ENCODE measurements at places on chromosomes 5 and 9.

DNA sequence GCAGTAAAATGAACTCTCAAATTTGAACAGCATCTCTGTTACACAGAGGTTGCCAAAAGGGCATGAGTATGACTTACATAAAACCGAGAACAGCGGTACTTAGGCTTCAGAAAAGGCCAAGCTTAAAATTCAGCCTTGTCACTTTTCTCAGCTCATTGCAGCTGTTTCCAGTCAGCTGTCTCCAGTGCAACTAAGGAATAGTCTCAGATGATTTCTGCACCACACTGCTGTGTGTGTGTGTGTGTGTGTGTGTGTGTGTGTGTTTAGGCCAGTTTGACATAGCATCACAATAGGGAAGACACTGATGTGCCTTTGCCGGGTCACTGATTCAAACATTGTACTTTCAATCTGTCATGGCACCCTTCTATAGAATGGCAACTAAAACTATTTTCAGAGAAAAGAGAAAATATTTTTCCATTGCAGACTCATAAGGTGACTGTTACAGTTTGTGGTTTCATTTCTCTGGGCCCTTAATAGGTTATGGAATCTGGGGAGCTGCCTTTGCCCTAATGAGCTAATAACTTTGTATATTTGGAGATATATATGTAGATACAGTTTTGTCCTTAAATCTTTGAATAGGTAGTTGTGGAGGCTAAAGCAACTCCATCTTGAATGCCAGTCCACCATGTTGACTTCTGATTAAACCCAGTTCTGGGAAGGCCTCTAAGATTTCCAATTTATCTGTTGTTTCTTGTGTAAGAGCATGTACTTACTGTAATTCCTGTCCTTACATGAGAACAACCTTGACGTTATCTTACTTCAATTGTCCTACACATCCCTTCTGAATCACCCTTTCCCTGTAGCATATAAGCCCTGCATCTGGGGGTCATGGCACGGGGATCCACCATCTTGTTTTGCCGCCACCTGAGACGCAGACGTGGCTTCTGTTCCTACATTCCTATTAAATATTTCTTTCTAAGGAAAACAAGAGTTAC lies 4.5 kb downstream of the LSM11 start:
- DNase-seq: no peak
- H3K27me3 ChIP-seq: no peaks in the 10 kb centered on the region
- H3K36me3 ChIP-seq: peaks cover 10% of the 10 kb centered on the region
- H3K27ac ChIP-seq: no peak overlapping the region
- no peak overlapping the region for H3K4me3 ChIP-seq

GRCh38 chr5:81965524-81965923 lies 6.3 kb upstream of the ATG10 start:
- no peaks in the 10 kb centered on the region for H3K27me3 ChIP-seq
- H3K36me3 ChIP-seq: no peaks in the 10 kb centered on the region
- H3K4me3 ChIP-seq: no peak overlapping the region
- no peak for DNase-seq
- H3K4me1 ChIP-seq: no peaks in the 10 kb centered on the region

DNA sequence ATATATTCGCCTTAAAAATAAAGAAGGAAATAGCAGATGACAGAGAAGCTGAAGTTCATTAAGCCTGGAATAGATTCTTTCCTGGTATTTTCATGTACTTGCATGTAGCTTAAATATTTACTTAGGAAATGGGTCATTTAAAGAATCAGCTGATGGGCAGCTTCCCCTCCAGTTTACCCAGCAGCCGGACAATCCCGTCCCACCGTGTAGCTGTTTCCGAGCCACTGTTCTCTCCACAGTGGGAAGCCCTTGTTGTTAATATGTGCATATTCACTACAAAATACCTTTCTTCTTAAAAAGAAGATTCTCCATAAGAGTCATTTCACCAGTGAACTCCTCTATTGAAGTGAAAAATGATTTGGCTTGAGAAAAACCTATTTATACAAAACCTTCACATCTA lies 187.0 kb downstream of the FANCC start:
- no peak overlapping the region for H3K4me3 ChIP-seq
- H3K36me3 ChIP-seq: no peaks in the 10 kb centered on the region
- no peak for DNase-seq
- peaks cover 4% of the 10 kb centered on the region for H3K4me1 ChIP-seq

DNA sequence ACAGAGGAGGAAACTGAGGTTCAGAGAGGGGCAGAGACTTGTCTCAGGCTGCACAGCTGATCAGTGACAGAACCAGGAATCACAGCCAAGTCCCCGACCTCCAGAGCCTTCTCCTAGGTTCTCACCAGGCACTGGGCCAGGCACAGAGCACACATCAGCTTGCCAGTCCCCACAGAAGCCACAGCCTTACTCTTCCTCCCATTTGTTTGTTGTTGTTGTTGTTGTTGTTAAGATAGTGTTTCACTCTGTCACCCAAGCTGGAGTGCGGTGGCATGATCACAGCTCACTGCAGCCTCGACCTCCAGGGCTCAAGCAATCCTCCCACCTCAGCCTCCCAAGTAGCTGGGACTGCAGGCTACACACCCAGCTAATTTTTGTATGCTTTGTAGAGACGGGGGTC lies 41.4 kb downstream of the NAIF1 start:
- H3K27me3 ChIP-seq: no peaks in the 10 kb centered on the region
- no peaks in the 10 kb centered on the region for H3K36me3 ChIP-seq
- DNase-seq: no peak
- H3K4me3 ChIP-seq: no peak overlapping the region
- H3K4me1 ChIP-seq: no peaks in the 10 kb centered on the region

DNA sequence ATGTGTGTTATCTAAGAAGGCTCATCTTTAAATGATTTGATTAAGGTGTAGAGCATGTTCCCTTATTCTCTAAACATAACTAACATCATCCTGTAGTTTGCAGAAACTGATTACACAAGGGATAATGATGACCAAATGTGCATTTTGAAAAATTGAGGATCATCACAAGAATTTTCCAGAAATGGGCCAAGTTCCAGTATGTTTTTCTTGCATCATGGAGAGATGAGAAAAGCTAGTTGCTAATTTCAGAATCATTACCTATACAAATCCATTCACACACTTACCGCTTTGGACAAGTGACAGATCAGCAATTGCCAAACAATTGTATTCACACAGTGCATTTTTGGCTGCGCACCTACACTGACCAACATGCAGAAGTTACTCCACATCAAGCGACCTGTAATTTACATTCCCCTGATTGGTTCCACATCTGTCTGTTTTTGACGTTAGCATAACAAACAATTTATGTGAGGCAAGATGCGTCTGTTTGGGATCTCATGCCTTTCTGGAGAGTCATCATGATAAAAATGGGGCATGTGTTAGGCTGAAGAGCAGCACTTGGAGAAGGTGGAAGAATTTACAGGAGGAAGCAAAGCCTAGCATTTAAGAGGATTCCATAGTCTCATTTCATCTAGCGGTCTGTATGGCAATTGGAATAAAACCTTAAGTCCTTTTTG lies 2.8 kb upstream of the BNC2 start:
- peaks cover 7% of the 10 kb centered on the region for H3K4me1 ChIP-seq
- no peaks in the 10 kb centered on the region for H3K36me3 ChIP-seq
- no peak for DNase-seq
- no peak overlapping the region for H3K4me3 ChIP-seq
- H3K27me3 ChIP-seq: no peaks in the 10 kb centered on the region

DNA sequence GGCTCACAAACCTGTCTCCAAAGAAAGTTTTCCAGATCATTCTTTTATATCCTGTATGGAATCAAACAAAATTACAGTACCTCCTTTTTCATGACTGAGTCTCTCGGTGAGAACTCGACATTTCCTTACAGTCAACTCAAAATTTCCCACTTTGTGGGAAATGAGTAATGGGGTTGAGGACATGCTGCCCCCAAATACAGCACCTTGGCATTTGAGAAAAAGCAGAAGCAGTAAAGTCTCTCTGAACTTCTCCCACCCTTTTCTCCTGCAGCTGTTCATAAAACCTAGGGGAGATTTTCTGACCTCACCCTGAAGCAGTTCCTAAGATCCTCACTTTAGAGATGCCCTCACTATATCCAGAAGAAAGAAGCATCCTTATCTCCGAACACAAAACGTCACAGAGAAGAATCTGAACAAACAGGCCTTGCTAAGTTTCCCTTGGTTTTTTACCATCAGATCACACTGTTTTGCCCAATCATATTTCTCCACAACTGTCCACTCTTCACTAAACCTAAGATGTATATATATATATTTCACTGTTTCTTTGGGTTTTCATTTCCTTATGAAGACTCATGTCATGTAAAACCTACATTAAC lies 96.1 kb upstream of the APC start:
- no peak overlapping the region for H3K27ac ChIP-seq
- H3K36me3 ChIP-seq: no peaks in the 10 kb centered on the region
- no peaks in the 10 kb centered on the region for H3K4me1 ChIP-seq
- no peaks in the 10 kb centered on the region for H3K27me3 ChIP-seq

- H3K27me3 ChIP-seq: no peaks in the 10 kb centered on the region
- DNase-seq: no peak
- no peaks in the 10 kb centered on the region for H3K4me1 ChIP-seq
- H3K27ac ChIP-seq: no peak overlapping the region
Measured at GRCh38 chr9:135440620-135441019, 39.0 kb upstream of the PPP1R26 start.

DNA sequence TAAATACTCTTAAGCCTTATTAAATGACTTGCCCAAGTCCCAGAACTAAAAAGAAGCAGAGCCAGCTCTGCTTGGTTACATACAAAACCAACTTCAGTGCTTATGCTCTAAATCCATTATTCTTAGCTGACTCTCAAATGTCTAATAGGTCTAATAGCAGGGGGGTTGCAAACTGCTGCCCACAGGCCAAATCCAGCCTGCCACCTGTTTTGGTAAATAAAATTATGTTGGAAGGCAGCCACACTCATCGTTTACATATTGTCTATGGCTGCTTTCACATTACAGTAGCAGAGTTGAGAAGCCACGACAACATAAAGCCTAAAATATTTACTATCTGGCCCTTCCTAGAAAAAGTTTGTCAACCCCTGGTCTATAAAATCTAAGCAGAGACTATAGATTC lies 69.0 kb downstream of the KLHL3 start:
- no peak overlapping the region for H3K4me3 ChIP-seq
- H3K27me3 ChIP-seq: no peaks in the 10 kb centered on the region
- H3K36me3 ChIP-seq: no peaks in the 10 kb centered on the region
- no peak for DNase-seq
- H3K27ac ChIP-seq: no peak overlapping the region

- H3K27me3 ChIP-seq: no peaks in the 10 kb centered on the region
- H3K36me3 ChIP-seq: no peaks in the 10 kb centered on the region
- no peak overlapping the region for H3K4me3 ChIP-seq
- H3K4me1 ChIP-seq: no peaks in the 10 kb centered on the region
- no peak overlapping the region for H3K27ac ChIP-seq
- DNase-seq: no peak
Measured at GRCh38 chr5:6656680-6657079, 23.4 kb downstream of the SRD5A1 start.

DNA sequence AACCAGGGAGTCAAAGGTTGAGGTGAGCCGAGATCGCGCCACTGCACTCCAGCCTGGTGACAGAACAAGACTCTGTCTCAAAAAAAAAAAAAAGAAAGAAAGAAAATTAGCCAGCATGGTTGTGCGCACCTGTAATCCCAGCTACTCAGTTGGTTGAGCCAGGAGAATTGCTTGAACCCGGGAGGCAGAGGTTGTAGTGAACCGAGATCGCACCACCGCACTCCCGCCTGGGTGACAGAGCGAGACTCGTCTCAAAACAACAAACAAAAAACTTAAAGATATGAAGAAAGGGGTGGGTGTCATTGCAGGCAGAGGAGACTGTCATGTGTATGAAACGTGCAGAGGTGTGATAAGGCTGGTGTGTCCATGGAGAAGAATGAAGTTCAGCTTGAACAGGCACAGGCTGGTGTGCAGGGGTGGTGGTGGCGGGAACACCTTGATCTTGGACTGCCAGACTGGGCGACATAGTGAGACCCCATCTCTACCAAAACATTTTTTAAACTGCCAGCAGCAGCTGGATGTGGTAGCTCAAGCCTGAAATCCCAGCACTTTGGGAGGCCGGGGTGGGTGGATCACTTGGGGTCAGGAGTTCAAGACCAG lies 69.6 kb downstream of the UGCG start:
- H3K36me3 ChIP-seq: no peaks in the 10 kb centered on the region
- no peaks in the 10 kb centered on the region for H3K4me1 ChIP-seq
- no peak overlapping the region for H3K4me3 ChIP-seq
- DNase-seq: no peak
